Neural crest cell (in vitro differentiated cells): ENCODE measurements at places on chromosomes 7 and 10. TPM values are rescaled to one million over a fixed set of nuclear protein-coding genes. Genes with fewer than 3 reads are reported as not detected.
A peak's percentile ranks its signal among the peaks of the same experiment; 100 is the strongest.

- DNase-seq = no peak
- H3K27ac ChIP-seq = peak overlapping the region; percentile 99
- peak overlapping the region; percentile 98 for H3K4me3 ChIP-seq
Observed at GRCh38 chr7:76357475-76358010, 1.2 kb downstream of the YWHAG start.

DNA sequence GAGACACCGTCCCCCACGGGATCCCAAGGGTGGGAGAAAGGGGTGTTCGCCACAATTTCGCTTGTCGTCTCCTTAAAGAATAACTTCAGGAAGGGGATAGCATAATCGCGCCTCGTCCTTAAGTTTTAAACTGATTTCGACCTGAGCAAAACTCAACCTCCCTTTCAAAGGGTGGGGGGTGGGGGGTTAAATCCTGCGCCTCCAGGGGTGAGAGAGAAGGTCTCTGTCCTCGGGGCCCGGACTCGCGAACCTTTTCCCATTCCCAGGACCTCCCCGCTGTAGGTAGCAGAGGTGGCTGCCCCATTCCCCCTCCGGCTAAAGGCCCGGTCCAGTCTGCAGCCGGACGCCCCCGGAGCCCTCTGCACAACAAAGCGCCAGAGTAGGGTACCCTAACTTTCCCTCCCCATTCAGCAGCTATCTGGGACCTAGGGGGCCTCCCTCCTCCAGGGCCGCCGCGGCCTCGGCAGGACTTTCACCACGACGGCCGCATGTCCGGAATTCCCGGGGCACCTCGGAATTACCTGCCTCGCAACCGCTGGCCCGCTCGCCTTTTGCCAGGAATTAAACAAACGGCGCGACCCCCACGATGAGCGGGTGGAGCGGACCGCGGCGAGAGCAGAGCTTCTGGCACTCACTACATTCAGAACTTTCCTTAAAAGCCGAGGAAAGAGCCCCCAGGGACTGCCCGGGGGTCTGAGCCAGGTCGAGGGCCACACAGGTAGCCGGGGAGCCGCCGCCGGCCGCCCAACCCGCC lies 1.7 kb downstream of the CDK6 start:
- DNase-seq = peak; percentile 25
- H3K4me3 ChIP-seq = peak overlapping the region; percentile 97
- H3K27me3 ChIP-seq = peaks cover 32% of the 10 kb centered on the region
- H3K4me1 ChIP-seq = peaks cover 50% of the 10 kb centered on the region
- H3K36me3 ChIP-seq = no peaks in the 10 kb centered on the region

DNA sequence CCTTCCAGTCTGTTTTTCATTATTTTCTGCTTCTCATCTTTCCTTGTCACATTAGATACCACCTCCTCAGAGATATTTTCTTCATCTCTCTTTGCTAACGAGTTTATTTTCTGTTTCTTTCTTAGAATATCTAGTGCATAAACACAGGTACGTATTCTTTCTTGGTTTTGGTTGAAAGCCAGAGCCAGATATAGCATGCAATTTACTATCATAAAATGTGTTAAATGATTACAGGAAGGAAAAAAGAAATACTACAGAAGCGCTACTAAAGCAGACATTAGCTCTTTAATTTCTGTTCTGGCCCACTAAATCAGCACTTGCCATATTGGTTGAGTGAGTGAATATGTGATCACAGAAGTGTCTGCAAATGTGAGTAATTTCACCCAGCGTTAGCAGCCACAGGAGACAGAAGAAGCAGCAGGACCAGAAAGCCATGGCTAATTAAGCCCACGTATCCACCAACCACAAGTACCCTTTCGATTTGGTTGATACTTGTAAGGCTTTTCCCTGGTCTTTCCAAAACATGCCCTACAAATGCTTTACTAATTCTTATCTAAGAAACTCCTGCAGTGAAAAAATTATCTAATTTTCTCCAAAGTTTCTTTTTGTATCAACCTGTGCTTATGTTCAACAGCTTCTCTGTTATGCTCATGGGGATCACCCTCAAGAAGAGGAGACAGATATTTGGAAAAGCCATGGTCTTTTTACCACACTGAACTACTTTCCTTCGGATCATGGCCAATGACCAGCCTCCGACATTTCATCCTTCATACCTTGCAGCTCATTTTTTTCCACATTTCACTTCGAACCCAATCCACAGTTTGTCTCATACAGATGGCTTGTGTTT lies 23.1 kb upstream of the MACC1 start:
- no peaks in the 10 kb centered on the region for H3K27me3 ChIP-seq
- peaks cover 38% of the 10 kb centered on the region for H3K4me1 ChIP-seq
- DNase-seq = no peak
- peaks cover 3% of the 10 kb centered on the region for H3K36me3 ChIP-seq
- no peak overlapping the region for H3K4me3 ChIP-seq

DNA sequence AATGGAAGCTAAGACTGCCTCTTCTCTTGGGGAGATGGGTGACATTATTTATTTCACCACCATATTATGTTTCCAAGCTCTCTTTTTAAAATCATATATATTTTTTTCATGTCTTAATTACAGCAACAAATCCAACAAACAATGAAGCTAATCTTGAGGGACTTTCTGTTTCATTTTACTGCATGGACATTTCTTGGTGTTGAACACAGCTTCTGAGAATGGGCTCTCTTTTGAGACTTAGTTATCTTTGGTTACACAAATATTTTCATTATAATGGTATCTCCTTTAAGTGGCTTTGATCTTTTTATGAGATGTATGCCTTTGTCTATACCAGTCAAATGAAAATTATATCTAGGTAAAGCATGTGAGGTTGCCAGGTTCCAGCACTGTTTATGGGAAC lies 210.0 kb upstream of the LRRN3 start:
- H3K27ac ChIP-seq = no peak overlapping the region
- H3K4me3 ChIP-seq = no peak overlapping the region
- no peaks in the 10 kb centered on the region for H3K27me3 ChIP-seq
- H3K4me1 ChIP-seq = no peaks in the 10 kb centered on the region
- no peak for DNase-seq

The LRIT1 gene
- not detected in 2 replicates for total RNA-seq

- no peaks in the 10 kb centered on the region for H3K27me3 ChIP-seq
- no peak overlapping the region for H3K4me3 ChIP-seq
- no peak overlapping the region for H3K27ac ChIP-seq
- DNase-seq = no peak
Observed at GRCh38 chr7:91041141-91041540, 223.1 kb upstream of the FZD1 start.

The TMEM273 gene
- total RNA-seq = 0.37 TPM in 1 of 2 replicates, not detected in the other

The GSTK1 gene
- total RNA-seq = 51.0 and 54.1 TPM in 2 replicates

GRCh38 chr10:76497666-76498065 lies 1066.2 kb downstream of the LRMDA start:
- DNase-seq = no peak
- H3K27ac ChIP-seq = no peak overlapping the region
- no peak overlapping the region for H3K4me3 ChIP-seq
- no peaks in the 10 kb centered on the region for H3K4me1 ChIP-seq
- H3K27me3 ChIP-seq = no peaks in the 10 kb centered on the region
- peaks cover 4% of the 10 kb centered on the region for H3K36me3 ChIP-seq

- no peak overlapping the region for H3K4me3 ChIP-seq
- no peaks in the 10 kb centered on the region for H3K36me3 ChIP-seq
- H3K4me1 ChIP-seq = peaks cover 7% of the 10 kb centered on the region
Observed at GRCh38 chr10:77614778-77615625, 22.6 kb downstream of the KCNMA1 start.

GRCh38 chr7:145899938-145900337 lies 216.7 kb upstream of the CNTNAP2 start:
- no peaks in the 10 kb centered on the region for H3K36me3 ChIP-seq
- H3K4me1 ChIP-seq = no peaks in the 10 kb centered on the region
- no peaks in the 10 kb centered on the region for H3K27me3 ChIP-seq
- no peak overlapping the region for H3K27ac ChIP-seq
- H3K4me3 ChIP-seq = no peak overlapping the region

The FRAT1 gene
- 1.6 and 2.2 TPM in 2 replicates for total RNA-seq

GRCh38 chr10:19290770-19291169 lies 242.2 kb downstream of the MALRD1 start:
- H3K27me3 ChIP-seq = no peaks in the 10 kb centered on the region
- no peaks in the 10 kb centered on the region for H3K36me3 ChIP-seq
- H3K4me1 ChIP-seq = no peaks in the 10 kb centered on the region
- no peak overlapping the region for H3K4me3 ChIP-seq
- H3K27ac ChIP-seq = no peak overlapping the region

DNA sequence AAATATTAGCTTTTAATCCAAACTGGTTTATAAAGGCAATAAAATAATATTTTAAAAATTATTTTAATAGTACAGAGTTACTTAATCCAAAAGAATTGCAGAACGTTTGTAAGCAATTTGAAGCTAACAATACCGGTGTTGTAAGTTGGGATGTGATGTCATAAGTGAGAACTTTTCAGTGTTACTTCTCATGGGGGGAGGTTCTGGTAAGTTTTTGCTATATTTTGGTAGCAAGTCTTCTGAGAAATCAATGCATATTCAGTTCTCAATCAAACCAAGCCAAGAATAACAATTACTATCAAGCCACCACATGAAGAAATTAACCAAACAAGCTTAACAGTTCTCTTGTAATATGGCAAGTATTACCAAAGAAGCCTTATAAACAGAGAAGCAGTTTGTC lies 147.1 kb upstream of the ASAH2 start:
- no peak overlapping the region for H3K27ac ChIP-seq
- no peak overlapping the region for H3K4me3 ChIP-seq
- peaks cover 3% of the 10 kb centered on the region for H3K36me3 ChIP-seq
- no peak for DNase-seq
- no peaks in the 10 kb centered on the region for H3K4me1 ChIP-seq

The WNT16 gene
- not detected in 2 replicates for total RNA-seq

- no peak overlapping the region for H3K27ac ChIP-seq
- H3K27me3 ChIP-seq = peaks cover 29% of the 10 kb centered on the region
- H3K4me3 ChIP-seq = peak overlapping the region; percentile 68
- DNase-seq = no peak
Observed at GRCh38 chr7:38632411-38632810, 1.2 kb upstream of the AMPH start.

GRCh38 chr10:75910032-75910431 lies 478.6 kb downstream of the LRMDA start:
- peaks cover 8% of the 10 kb centered on the region for H3K4me1 ChIP-seq
- no peak for DNase-seq
- H3K36me3 ChIP-seq = no peaks in the 10 kb centered on the region
- H3K27ac ChIP-seq = no peak overlapping the region
- no peaks in the 10 kb centered on the region for H3K27me3 ChIP-seq

DNA sequence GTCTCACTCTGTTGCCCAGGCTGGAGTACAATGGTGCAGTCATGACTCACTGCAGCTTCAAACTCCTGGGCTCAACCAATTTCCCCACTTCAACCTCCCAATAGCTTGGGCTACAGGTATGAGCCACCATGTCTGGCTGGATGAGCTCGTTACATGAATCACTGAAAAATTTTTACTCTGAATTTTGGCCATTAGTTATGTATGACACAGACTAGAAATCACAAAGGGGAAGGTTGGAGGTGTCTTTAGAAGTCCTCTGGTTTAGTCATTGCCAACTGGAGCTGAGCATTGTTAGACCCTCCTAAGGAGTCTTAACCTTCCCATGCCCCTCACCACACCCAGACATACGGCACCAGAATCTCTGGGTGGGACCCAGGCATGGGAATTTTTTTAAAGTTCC lies 34.7 kb downstream of the SVIL start:
- H3K27me3 ChIP-seq = no peaks in the 10 kb centered on the region
- H3K4me3 ChIP-seq = no peak overlapping the region
- H3K27ac ChIP-seq = no peak overlapping the region
- peaks cover 33% of the 10 kb centered on the region for H3K4me1 ChIP-seq
- DNase-seq = no peak
- no peaks in the 10 kb centered on the region for H3K36me3 ChIP-seq

The CPA4 gene
- 0.41 and 0.72 TPM in 2 replicates for total RNA-seq

DNA sequence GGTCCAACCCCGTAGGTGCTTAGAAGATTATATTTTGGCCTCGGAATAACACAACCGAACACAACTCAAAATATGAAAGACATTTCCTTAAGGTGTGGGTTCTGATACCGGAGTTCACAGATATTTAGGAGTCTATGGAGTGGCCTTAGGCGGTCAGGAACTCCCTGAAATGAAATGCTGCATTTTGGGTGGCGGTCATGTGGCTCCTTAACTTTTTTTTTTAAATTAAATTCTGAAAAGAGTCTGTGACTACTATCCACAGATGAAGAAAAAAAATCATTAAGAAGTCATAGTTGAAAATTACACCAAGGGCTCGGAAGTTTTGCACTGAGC lies 290.9 kb upstream of the NFE2L3 start:
- peaks cover 12% of the 10 kb centered on the region for H3K4me1 ChIP-seq
- H3K36me3 ChIP-seq = peaks cover 2% of the 10 kb centered on the region
- peaks cover 15% of the 10 kb centered on the region for H3K27me3 ChIP-seq
- DNase-seq = no peak
- no peak overlapping the region for H3K4me3 ChIP-seq

GRCh38 chr10:45461034-45461433 lies 87.0 kb downstream of the ALOX5 start:
- H3K4me3 ChIP-seq = no peak overlapping the region
- H3K27me3 ChIP-seq = no peaks in the 10 kb centered on the region
- DNase-seq = no peak
- peak overlapping the region; percentile 8 for H3K27ac ChIP-seq
- peaks cover 5% of the 10 kb centered on the region for H3K4me1 ChIP-seq

The SAP25 gene
- 3.4 and 4.6 TPM in 2 replicates for total RNA-seq

The PARG gene
- total RNA-seq = 51.2 and 54.2 TPM in 2 replicates

- no peak overlapping the region for H3K27ac ChIP-seq
- H3K4me1 ChIP-seq = peaks cover 20% of the 10 kb centered on the region
- no peaks in the 10 kb centered on the region for H3K36me3 ChIP-seq
- peaks cover 10% of the 10 kb centered on the region for H3K27me3 ChIP-seq
Observed at GRCh38 chr10:120559800-120560199, 102.8 kb downstream of the PLPP4 start.

The DGKI gene
- total RNA-seq = 2.2 and 3.3 TPM in 2 replicates

- no peak overlapping the region for H3K27ac ChIP-seq
- no peak overlapping the region for H3K4me3 ChIP-seq
- no peak for DNase-seq
Observed at GRCh38 chr7:981793-982510, 1.0 kb upstream of the CYP2W1 start.

The VGF gene
- total RNA-seq = 8.7 and 9.1 TPM in 2 replicates

GRCh38 chr10:132577350-132578003 lies 39.9 kb downstream of the INPP5A start:
- H3K4me1 ChIP-seq = peaks cover 12% of the 10 kb centered on the region
- H3K27me3 ChIP-seq = no peaks in the 10 kb centered on the region
- no peak overlapping the region for H3K4me3 ChIP-seq

- no peak for DNase-seq
- H3K4me1 ChIP-seq = peaks cover 27% of the 10 kb centered on the region
- H3K27ac ChIP-seq = peak overlapping the region; percentile 3
- H3K36me3 ChIP-seq = peaks cover 2% of the 10 kb centered on the region
- H3K27me3 ChIP-seq = no peaks in the 10 kb centered on the region
- peak overlapping the region; percentile 18 for H3K4me3 ChIP-seq
Observed at GRCh38 chr7:31091924-31092434, 39.9 kb downstream of the ADCYAP1R1 start.
